ENCODE measurements at places on chromosomes 3 and 15.

DNA sequence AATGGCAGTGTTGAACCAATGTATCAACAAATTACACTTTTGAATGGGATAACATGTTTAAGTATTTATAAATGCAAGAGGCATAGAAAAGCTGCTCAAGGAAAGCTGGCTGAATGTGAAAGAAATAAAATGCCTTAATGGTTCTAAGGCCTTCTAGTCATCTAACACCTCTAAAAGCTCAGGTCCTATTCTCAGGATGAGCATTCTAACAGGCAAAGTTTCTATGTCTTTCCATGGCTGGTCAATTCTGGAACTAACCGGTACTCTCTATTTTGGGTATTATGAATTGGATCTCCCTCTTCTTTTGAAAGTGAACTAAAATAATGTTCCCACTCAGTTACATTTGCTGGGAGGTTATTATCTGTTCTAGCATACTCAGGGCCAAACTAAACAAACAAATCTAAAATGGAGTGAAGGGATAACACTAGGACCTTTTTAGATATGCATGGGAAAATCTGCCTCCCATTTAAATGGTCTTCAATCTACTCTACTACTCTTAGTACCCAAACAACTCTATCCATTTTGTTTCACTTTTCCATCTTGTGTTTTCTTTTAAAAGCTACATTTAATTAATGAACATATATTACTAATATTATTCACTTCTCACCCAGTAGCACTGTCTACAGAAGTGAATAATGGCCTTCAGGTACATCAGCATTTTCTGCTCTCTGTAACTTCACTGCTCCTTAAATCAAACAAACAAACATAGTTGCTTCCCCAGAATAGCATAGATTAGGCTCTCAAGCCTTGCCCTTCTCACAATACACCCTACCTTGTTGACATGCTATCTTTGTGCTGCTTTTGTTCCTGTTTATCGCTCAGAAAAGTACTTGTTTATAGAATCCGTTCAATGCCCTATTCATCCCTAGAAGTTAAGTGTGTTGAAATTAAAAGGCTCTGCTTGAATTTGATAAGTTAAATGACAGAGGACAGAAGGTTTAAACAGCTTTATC is 46.4 kb downstream of the CBLB start:
- DNase-seq: no peak

GRCh38 chr3:161295325-161295724 is 74.2 kb downstream of the NMD3 start:
- DNase-seq: no peak

DNA sequence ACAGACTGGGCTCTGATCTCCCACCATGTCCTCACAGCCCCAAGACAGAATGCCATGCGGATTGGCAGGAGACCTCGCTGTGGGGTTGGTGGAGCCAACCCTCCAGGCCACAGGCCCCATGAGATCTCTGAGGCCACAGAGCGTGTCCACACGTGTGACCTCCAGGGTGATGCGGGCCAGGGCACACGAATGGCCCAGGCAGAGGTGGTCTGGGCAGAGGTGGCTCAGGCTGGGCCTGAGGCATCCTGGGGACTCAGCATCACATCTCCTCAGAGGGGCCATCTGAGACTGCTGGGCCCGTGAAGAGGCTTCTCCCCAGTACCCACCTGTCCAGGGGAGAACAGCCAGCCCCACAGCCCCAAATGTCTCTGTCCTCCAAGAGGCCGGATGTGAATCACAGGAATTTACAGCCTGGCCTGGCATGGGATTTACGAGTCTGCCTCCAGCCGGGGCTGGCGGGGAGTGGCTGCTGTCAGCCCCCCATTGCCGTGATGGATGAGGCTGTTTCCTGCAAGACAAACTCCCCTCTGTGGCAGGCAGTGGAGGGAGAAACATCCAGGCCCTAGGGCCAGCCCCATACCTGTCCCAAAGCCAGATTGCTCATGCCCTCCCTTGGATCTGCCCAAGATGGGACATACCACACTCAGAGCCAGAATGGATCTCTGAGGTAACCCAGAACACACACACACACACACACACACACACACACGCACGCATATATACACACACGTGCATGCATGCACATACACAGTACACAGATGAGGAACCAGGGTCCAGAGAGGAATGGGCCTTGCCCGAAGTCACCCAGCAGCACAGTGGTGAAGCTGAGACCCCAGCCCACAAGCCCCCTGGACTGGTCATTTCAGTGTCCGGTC is 208.3 kb downstream of the TBC1D2B start:
- DNase-seq: no peak

GRCh38 chr3:169575381-169575780 is 88.1 kb downstream of the MECOM start:
- no peak for DNase-seq

DNA sequence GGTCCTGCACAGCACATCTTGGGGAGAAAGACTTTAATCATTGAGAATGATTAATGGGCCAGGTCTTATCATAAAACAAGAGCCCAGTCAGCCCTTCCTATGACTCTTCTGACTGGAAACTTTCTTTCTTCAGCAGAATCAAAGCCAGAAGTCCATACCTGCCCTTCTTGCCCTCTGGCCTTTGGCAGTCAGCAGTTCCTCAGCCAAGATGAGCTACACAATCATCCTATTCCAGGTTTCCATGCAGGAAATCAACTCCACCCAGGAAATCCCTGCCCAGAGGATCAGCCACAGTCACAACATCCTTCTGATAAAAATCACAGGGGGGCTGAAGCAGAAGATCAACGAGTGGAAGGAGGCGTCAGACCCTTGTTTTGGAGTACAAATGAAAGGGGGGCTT is 26.9 kb downstream of the ZNF589 start:
- DNase-seq: no peak

DNA sequence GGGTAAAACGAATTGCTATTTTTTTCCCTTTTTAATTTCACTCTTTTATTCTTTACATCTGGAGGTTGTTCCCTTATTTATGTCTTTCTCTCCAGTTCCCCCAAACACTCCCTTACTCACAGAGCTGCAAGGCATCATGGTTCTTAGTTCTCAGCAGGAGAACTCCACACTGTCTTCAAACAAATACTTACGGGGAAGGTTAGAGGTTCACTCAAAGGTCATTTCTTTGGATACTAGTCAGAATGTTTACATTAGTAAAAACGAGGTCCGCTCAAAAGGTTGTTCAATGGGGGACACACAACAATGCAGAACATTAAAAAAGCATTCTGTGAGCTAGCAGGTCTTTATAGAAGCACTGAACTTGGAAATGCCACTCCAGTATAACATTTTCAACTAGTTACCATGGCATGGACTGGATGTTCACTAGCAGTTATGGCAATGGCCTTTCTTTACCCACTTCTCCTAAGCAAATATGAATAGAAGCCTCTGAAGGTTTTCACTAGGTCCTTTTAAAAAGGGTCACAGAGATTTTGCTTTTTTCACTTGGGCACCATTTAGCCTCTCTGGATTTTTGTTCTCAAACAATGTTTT is 201.7 kb downstream of the MEIS2 start:
- DNase-seq: no peak

DNA sequence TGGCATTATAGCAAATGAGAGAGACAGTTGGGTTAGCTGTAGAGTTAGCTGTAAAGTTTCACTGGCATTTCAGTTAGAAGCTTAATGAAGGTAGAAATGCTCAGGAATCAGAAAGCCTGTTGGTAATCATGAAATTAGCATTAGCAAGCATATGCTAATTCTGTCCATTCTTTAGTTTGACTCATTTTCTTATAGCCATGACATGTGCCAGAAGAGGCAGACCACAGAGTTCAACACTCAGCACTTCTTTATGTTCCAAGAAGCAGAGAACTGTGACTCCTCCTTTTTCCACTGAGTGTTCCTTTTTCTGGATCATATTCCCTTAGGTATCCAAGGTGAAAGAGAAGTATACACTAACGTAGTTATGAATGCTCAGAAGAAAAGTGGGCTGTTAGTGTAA is 276.2 kb upstream of the SGO1 start:
- DNase-seq: no peak

GRCh38 chr15:38389924-38390542 is 63.9 kb upstream of the FAM98B start:
- peak; percentile 30 for DNase-seq

DNA sequence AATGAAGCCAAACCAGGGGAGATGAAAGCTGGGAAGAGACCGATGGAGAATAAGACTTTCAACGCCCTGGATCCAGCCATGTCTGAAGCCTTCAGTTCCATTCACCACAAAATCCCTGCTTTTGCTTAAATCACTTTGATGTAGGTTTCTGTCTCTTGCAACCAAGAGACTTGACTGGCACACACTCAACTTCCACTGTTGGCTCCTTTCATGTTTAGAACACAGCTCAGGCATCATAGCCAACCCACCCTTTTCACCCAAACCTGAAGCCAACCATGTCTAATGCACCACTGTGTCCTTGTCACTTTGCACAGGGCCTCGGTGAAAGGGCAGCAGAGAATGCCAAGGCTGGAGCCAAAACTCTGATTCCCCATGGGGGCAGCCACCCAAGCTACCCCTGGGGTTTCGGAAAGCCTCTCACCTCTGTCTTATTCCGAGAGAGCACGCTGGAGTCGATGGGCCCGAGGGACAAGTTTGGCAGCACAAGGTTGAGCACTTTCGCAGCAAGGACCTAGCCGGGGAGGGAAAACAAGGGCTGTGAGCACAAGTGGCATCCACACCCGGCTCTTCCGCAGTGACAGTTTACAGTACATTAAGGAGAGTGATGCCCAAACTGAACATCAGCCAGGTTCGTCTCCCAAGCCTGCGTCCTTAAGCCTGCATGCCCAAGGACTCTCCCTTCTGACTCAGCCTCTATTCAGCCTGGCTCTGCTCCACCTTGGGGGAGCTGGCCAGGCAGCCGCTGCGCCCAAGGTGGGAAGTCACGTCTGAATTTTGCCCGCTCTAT is 37.6 kb downstream of the ABTB1 start:
- DNase-seq: no peak

- peak; percentile 69 for DNase-seq
Measured at GRCh38 chr3:17151598-17152373, 267.0 kb downstream of the PLCL2 start.

DNA sequence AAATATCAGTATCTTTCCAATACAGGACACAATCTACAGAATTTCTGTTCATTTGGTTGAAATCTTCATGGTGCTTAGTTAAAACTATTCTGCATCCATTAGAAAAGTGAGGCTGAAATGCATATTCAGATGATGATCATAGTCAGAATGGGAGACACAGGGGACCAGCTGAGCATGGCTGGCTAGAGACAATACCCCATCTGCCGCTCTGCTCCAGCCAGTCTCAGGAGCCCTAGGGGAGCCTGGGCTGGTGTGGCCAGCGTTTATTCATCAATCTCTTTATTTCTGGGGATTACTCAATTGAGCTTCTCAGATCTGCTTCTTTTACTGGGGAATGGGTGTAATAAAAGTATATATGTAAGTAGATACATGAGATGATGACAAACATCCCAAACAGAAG is 470.9 kb upstream of the CDIN1 start:
- no peak for DNase-seq

DNA sequence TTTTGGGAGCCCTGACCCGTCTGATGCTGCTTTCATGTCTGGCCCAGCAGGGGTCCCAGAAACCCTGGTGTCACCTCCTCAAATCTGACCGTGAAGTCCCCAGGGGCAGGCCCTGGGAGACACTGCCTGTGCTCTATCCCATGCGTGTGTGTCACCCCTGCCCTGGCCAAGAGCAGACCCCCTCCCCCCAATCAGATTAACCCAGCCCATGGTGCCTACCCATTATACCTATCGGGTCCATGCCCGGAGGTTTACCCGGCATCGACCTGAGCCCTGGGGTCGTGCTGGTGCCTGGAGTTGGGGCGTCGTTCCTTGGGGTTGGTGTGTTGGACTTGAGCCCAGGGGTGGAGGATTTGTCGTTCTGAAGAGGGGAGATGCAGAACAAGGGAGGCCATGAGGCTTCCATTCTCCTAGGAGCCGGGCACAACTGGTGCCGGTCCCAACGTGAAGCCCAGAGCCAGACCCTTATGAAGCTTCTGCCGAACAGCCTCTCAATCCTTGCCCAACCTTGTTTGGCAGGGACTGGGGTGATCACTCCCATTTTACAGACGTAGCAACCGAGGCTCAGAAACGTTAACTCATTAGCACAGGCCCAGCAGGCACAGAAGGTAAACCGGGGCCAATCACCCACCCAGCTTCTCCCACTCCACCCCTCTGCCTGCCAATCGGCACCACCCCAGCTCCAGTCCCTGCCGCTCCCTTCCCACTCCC is 39.6 kb downstream of the TLE3 start:
- DNase-seq: no peak

- DNase-seq: no peak
Measured at GRCh38 chr3:147613725-147614124, 204.6 kb downstream of the ZIC1 start.

DNA sequence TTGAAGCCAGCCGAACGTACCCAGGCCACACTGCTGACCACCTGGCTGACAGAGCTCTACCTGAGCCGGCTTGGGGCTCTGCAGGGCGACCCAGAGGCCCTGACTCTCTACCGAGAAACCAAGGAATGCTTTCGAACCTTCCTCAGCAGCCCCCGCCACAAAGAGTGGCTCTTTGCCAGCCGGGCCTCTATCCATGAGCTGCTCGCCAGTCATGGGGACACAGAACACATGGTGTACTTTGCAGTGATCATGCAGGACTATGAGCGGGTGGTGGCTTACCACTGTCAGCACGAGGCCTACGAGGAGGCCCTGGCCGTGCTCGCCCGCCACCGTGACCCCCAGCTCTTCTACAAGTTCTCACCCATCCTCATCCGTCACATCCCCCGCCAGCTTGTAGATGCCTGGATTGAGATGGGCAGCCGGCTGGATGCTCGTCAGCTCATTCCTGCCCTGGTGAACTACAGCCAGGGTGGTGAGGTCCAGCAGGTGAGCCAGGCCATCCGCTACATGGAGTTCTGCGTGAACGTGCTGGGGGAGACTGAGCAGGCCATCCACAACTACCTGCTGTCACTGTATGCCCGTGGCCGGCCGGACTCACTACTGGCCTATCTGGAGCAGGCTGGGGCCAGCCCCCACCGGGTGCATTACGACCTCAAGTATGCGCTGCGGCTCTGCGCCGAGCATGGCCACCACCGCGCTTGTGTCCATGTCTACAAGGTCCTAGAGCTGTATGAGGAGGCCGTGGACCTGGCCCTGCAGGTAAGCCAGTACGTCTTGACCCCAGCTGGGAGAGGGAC is 6.2 kb downstream of the VPS18 start:
- no peak for DNase-seq

DNA sequence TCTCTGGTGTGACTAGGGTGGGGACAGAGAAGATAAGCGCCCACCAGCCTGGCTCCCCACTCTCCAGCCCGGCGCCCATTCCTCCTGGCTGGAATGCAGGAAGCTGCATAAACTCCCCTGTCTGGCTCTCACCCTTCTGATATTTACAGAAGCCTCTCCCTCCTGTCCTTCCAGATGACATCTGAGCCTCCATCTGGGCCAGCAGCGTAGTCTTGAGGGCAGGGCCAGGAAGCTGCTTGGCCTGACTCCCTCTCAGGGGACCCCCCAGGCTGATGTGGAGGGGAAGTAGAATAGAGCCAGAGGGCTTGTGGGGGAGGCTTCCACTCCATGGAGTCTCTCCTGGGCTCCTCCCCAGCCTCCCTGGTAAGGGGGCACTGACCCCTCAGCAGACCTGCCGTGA is 49.9 kb downstream of the LINGO1 start:
- DNase-seq: no peak

DNA sequence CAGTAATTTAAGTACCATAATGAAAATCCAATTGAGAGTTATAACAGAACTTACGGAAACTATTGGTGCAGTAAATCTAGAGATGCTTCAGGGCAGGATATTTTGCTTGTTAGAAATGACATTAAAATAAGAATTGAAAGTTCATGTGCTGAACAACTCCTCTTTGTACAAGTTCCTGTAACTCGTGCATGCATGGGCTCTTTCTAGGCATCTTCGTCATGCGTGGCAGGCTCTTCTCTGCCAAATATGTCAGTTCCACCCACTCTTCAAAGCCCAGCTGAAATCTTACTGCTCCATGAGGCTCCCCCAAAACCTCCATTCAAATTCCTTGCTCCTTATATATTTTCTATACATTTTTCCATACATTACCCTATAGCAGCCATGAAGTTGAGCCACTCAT is 48.7 kb downstream of the FBN1 start:
- no peak for DNase-seq
